ENCODE measurements at places on chromosomes 1 and 21.
A peak's percentile ranks its signal among the peaks of the same experiment; 100 is the strongest.

DNA sequence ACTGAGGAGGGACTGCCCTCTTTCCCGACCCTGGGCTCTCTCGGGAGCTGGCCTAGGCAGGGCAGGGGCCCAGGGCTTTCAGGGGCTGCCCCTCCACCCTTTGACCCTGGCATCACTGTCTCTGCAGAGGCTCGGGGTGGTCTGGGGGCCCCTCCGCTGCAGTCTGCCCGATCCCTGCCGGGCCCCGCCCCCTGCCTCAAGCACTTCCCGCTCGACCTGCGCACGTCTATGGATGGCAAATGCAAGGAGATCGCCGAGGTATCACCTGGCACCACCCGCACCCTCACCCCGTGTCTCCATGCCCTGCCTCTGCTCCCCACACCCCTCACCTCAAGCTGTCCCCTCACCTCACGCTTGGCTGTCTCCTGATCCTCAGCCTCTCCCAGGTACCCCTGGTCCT, 5.5 kb downstream of the AMPD2 start:
- no peak for DNase-seq

DNA sequence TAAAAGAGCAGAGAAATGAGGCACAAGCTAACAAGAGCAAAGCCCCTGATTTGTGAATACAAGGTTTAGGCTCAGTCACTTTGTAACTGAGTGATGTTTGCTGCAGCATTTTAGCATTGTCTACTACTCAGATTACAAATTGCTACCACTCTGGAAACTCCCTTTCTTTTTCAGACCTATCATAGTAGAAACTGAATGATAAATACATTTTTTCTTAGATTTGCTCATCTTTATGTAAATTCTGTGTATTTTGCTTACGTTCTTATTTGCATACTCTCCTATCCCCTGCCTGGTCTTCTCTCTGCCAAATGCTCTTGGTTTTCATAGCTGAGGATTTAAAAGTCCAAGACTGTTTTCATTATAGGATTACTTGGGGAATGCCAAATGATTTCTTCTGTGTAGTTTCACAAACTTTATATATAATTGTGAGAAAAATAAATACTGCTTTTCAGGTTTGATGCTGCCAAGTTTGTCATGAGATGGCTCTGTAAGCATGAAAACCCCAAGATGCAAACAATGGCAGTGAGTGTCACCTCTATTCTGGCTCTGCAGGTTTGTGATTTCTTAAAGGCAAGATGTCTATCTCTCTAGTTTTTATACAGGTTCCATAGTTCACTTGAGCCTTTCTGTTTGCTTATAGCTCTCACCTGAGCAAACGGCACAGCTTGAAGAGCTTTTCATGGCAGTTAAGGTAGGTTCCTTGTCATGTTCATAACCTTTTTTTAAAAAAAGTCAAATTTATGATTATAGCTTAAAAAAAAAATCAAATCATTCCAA, 24.7 kb downstream of the ZYG11A start:
- peak; percentile 4 for DNase-seq

DNA sequence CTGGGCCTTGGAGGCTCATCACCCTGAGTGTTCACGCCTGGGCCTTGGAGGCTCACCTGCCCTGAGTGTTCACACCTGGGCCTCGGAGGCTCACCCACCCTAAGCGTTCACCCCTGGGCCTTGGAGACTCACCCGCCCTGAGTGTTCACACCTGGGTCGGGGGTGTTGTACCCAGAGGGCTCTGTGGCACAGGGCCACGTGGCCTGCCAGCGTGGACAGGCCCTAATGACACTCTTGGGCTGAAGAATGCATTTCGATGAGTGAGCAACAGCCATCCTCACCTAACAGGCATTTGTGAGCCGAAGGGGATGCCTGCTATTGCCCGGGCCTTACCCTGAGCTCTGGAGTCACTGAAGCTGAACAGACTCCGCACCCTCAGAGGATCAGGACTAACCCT, 17.5 kb downstream of the SLC19A1 start:
- no peak for DNase-seq

- peak; percentile 77 for DNase-seq
Observed at GRCh38 chr1:230753586-230754251, 6.5 kb downstream of the CAPN9 start.

- DNase-seq = peak; percentile 26
Observed at GRCh38 chr1:65581119-65581518, 160.7 kb downstream of the LEPR start.

Measured in HT-29 (cell line).